ENCODE measurements at places on chromosomes 16 and 17.
A peak's percentile ranks its signal among the peaks of the same experiment; 100 is the strongest.

GRCh38 chr16:66515596-66516508, 34.1 kb downstream of the TK2 start:
- no peak for DNase-seq

DNA sequence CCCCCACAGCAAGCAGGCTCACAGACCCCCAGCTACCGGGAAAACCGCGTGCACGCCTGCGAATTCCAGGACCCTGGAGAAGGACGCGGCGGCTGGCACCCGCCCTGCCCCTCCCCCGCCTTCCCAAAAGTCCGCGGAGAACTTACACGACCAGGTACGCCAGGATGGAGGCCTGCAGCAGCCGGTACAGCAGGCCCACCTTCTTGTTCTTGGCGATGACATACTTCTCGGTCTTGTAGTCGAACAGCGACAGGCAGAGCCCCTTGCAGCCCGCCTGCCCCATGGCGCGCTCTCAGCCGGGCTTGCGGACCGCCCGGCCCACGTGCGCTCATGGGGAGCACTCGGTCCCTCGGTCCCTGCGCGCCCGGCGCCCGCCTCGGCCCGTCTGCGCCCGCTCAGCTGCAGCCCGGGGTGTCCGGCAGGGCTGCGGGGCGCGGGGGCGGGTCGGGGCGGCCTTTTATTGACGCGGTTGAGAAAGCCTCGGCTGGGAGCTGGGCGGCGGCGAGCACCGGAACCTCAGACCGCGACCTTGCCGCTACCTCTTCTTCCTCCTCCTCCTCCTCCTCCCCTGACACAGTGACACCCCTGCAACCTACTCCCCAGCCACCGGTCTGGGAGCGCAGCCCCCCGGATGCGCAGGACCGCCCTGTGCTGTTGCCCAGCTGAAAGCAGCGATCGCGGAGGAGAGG, at the start of gene P2RX5:
Gene P2RX5 (minus strand): TSS at position 433 of the 689 bp plus-strand sequence. CDS start 150 bp downstream, at position 283.
- no peak for DNase-seq

DNA sequence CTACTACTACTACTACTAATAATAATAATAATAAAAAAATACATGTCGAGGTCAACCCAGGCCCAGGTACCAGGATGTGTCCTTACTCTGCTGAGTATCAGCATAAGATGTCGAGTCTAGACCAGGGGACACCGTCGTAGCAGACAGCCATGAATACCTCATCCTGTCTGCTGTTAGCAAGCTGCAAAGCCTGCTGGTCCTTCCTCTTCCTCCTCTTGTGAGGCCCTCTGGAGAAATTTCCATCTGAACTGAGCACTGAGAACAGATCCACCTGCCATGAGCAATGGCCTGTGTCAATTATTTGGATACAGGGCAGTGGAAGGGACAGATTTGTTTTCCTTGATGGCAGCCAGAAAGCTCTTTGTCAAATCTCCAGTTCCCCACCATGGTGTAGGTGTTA, 168.5 kb downstream of the XYLT1 start:
- no peak for DNase-seq

GRCh38 chr17:5254903-5255521, 20.4 kb upstream of the SCIMP start:
- DNase-seq = no peak

- DNase-seq = no peak
These were observed 53.7 kb upstream of the RCVRN start for GRCh38 chr17:9958586-9959281.

DNA sequence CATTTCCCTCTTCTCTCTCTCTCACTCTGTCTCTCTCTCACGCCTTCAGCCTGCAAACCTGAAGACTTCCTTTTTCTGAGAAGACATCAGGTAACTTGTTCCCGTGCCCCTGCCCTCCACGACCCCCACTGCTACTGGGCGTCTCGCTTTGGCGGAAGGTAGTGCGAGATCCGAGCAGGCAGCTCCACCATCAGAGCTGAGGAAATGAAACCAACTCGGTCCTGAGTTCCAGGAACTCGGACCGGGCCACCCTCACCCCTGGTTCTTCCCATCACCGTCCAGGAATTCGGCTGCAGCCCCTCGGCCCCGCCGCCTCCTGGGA, 585 bp downstream of the MLKL start:
- no peak for DNase-seq

- DNase-seq = no peak
These were observed 1503.0 kb upstream of the CDH8 start for GRCh38 chr16:63539276-63539675.

GRCh38 chr16:55703003-55704001, 47.5 kb downstream of the SLC6A2 start:
- no peak for DNase-seq

GRCh38 chr17:81993729-81994592, 16.5 kb downstream of the ASPSCR1 start:
- no peak for DNase-seq

DNA sequence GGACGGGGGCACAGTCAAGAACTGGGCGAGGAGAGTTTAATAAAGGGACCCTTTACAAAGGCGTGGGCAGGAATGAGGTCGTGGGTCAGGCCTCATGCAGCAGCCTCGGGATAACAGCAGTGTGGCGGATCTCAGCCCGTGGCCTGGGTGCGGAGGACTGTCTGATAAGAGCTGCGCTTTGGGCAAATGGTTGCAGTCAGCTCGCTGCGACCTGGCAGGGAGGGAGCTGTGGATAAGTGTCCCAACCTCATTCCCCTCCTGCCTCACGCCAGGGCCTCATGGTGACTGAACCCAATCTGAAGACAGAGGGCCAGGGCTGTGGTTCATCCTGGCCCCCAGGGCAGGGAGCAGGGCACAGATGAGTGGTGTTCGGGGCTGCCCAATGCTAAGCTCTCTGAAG, 13.6 kb downstream of the SMTNL2 start:
- DNase-seq = peak; percentile 48

DNA sequence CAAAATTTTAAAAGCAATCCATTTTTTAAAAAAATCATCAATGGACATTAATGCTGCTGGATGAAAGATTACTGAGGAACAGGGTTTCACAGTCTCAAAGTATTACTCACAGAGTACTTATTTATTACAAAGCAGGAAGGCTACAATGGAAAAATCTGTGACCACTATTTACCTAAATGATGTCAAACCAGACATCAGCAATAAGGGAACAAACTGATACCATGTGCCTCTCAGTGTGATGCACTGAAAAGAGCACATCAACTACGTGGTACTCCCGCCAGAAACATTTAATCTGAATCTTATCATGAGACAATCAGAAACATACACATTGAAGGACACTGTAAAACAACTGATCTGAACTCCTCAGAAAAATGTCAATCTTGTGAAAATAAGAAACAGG, 124.2 kb downstream of the PARN start:
- no peak for DNase-seq

DNA sequence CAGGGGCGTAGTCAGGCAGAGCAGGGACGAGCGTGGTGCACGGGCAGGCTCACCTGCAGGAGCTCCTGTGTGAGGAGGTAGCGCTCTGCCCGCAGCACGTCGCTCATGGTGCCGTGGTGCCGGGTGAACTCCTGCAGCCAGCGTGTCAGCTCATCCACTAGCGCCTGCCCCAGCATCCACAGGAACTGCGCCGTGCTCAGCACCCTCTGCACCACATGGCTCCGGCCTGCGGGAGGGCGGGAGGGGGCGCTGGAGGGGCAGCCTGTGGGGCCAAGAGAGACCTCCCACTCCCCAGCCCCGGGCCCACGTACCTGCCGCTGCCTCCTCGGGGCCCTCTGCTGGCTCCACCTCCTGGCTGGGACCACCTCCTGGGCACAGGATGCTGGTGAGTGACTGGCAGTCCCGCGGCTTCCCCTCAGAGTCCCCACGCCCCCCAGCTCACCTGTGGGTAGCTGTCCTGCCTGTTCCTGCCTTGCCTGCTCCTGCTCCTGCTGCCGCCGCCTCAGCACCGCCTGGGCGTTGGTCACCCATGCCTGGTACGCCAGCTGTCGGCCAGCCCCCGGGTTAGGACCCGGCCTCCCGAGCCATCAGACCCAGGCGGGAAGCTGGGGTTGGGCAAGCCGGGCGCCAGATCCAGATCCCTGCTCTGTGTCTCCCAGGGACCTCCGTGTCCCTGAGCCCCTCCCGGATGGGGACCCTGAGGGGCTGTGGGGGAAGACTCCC, 16.6 kb downstream of the CTU2 start:
- no peak for DNase-seq

- no peak for DNase-seq
These were observed 58.9 kb upstream of the CLEC3A start for GRCh38 chr16:77963185-77964044.

DNA sequence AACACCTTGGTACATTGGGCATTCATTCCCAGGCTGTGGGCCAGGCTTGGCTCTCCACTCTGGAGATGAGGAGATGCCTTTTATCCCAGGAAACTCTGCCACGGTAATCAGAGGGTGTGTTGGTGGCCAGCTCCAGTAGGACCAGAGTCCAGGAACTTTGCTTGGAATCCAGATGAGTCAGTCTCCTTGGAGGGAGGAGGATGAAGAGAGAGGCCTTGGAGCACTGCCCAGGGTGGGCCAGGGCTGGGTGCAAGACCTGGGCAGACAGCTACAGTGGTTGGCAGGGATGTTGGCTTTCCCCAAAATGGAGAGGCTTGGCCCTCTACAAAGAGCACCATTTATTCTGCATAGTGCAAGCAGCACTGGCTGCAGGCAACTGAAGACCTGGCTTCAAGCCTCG, 209.0 kb downstream of the RGS9 start:
- no peak for DNase-seq

DNA sequence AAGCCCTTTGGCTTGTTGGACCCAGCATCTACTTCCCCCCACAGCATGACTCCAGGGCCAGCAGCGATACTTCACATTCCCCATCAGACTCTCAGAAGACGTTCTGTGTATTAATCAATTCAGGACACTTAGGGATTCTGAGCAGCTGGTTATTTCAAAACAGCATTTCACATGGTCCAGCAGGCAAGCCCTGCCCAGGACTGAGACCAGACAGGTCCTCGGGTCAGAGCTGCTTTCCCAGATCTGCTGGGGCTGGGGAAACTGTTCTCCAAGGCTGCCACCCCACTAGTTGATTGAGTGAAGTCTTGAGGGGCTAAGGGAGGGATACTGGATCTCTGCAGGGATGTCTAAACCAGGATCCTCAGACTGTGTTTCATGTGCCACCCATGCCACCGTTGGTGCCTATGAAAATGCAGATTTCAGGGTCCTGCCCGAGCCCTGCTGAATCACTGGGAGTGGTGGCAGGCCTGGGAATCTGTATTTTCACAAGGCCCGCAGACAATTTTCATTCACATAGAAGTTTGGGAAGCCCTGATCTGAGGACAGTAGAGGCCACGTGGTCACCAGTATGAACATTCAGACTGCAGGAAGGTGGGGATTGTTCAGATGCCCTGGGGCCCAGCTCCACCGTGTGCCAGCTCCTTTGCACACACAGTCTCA, 40.6 kb upstream of the CDH5 start:
- DNase-seq = no peak

- no peak for DNase-seq
These were observed 24.3 kb upstream of the GSG1L start for GRCh38 chr16:28087675-28088300.

DNA sequence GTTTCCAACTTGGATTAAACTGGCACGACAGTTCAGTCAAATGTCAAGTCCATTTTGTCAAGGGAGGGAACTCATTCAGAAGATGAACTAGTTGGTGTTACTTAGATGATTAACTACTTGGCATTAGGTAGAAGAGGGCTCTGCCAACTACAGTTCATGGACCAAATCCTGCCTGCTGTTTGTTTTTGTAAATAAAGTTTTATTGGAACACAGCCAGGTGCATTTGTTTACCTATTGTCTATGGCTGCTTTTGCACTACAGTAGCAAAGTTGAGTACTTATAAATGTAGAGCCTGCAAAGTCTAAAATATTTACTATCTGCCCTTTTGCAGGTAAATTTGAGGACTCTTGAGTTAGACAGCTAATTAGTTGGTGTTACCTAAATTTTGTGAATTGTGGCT, 410.0 kb downstream of the MAF start:
- no peak for DNase-seq

DNA sequence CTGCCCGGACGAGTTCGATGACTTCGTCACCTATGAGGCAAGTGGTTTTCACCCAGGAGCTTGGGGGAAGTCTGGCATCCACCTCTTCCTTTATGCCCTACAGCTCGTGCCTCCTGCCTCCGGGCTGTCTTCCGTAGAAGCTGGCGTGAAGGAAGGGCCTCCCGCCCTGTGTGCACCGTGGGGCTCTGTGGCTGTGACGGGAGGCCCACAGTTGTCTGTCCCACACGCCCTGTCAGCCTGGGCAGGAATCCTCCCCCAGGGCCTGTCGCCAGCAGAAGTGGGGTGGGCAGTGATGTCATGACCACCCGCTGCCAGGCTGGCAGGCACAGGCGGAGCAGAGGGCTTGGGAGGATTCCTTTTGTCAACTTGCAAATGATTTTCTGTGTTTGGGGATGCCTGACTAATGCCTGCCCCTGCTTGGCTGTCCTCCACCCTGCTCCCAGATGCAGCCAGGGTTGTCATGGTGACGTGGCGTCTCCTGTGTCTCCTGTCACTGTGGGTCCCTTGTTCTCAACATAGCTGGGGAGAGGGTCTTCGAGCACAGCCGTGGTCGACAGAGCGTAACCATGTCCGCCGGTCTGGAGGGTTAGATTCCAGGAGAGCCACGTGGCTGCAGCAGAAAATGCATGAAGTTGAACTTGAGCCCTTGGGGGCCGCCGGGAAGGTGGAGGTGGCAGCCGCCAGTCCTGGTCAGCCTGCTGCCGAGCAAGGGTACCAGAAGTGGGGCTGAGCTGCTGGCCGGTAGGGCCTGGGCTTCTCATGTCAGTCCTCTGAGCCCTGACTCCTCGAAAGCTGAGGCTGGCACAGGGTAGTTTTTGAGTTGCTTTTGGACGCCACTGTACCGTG, 46.1 kb downstream of the RAB11FIP3 start:
- peak; percentile 25 for DNase-seq

DNA sequence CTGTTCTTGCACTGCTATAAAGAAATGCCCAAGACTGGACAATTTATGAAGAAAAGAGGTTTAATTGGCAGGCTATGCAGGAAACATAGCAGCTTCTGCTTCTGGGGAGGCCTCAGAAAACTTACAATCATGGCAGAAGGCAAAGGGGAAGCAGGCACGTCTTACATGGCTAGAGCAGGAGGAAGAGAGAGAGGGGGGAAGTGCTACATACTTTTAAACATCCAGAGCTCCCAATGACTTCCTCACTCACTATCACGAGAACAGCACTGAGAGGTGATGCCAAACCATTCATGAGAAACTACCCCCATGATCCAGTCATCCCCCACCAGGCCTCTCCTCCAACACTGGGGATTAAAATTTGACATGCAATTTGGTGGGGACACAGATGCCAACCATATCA, 13.3 kb downstream of the WFIKKN2 start:
- no peak for DNase-seq

GRCh38 chr17:4072487-4073157, 70.2 kb downstream of the ZZEF1 start:
- DNase-seq = no peak

DNA sequence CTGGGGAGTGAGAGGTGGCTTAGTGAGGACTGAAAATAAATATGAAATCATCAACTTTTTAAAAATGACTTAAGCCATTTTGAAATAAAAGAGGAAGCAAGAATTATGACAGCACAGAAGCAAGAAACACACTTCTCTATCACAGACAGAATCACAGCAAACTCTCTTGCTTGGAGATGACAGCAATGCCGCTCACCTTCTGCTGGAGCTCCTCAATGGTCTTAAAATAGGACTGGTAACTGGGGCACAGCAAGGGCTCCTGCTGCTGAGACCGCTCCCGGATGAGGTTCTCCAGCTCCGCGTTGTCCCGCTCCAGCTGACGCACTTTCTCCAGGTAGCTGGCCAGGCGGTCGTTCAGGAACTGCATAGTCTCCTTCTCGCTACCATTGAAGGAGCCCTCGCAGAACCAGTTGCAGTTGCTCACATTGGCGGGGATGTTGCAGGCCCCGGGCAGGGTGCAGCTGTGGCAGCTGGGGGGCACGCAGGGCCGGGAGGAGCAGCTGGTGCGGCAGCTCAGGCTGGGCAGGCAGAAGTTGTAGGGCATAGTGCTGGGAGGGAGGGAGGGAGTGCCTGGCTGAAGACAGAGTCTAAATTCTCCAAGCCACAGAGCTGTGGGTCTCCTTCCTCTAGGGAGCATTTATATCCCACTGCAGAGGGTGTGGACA, at the start of gene KRT31:
Gene KRT31 (minus strand): TSS at position 613 of the 665 bp plus-strand sequence. CDS start 69 bp downstream, at position 544.
- DNase-seq = no peak

Data from left ventricle myocardium inferior (tissue), 1 donor.